ENCODE measurements at places on chromosomes 1 and 21.

- DNase-seq = no peak
Measured at GRCh38 chr1:29136391-29136915, 12.8 kb upstream of the TMEM200B start.

DNA sequence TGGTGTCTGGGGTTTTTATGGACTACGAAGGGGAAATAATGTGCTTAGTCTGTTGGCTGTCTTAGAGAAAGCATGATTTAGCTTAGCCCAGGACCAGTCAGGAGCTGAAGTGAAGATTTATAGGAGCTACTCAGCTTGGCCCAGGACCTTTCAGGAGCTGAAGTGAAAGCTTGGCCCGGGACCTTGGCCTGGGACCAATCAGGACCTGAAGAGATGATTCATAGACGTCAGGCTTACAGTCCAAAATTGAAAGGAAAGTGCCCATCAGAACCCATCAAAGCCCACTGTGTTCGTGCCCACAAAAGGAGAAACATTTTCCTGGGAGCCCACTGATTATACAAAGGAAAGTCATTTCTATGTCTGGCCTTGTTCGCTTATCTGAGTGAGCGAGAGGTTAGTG, 35.6 kb downstream of the MSTO1 start:
- no peak for DNase-seq

DNA sequence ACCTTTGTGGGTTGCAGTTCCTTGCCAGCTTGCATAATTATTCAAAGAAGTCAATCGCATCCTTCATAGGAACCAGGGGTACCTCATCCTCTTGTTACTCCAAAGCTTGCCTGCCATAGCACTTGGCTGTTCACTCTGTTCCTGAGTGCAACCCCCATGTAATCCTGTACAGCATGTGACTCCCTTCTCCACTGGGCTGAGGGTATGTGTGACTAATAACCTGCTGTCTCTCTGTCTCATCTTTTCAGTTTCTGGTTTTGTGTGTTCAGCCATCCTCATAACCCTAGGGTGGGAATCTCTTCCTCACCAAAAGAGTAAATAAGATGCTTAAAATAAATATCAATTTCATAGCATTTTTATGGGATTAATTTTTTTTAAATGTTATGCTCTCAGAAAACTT, 351.9 kb downstream of the S1PR1 start:
- no peak for DNase-seq

- DNase-seq = no peak
Measured at GRCh38 chr1:106360252-106360651, 696.2 kb upstream of the PRMT6 start.

DNA sequence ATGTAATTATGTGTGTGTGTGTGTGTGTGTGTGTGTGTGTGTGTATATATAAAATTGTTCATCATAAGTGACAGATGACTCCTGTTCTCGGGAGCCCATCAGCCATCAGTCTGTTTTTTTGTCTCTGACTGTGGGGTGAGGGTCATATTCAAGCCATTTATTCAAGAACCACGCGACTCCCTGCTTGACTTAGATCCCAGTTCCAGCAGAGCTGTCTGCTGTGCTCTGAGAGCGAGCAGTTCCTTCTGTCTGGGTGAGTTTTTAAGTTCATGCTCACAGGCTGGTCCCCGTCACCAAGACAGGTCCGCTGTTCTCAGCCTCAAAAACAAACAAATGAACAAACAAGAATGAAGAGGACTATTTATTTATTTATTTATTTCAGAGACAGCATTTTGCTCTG, 18.3 kb upstream of the NPPB start:
- DNase-seq = no peak

DNA sequence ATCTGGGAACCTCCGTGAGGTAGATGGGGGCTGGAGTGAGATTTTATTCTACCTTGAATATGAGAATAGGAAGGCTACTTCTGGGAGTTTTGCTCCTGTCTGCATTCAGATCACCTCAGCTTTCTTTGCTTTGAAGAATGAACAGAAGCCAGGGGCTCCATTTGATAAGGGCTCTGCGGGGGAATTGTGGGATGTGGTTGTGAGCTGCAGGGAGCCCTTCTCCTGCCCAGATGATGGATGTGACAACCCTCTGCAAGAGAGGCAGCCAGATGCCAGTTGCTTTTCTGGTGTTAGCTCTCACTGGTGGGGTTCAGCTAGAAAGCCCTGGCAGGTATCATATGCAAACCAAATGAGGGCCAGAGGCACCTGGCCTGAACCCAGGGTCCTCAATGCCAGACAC, 21.5 kb downstream of the IER5 start:
- DNase-seq = no peak

- no peak for DNase-seq
Measured at GRCh38 chr1:53174971-53175913, 21.4 kb upstream of the CPT2 start.

GRCh38 chr1:193438312-193438711, 251.9 kb upstream of the B3GALT2 start:
- no peak for DNase-seq

GRCh38 chr1:175865041-175865766, 121.8 kb upstream of the TNR start:
- no peak for DNase-seq

- no peak for DNase-seq
Measured at GRCh38 chr21:38467374-38467773, 30.9 kb downstream of the ERG start.

- DNase-seq = no peak
Measured at GRCh38 chr1:99082366-99082765, 77.7 kb upstream of the PLPPR5 start.

- no peak for DNase-seq
Measured at GRCh38 chr1:164648636-164649035, 89.7 kb downstream of the PBX1 start.

DNA sequence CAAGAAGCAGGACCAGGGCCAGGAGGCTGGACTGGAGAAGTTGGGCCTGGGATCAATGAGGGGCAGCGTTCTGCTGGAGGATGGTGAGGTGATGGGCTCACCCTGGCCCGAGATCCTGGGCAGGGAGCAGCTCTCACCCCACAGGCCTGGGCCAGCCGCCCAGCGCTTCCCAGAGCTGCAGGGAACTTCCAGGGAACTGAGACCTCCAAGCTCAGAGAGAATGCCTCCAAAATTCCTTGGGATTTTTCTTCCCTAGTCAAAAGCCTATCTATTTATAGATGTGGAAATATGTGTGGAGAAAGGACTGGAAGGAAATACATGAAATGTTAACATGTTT, 121.2 kb downstream of the SPSB1 start:
- no peak for DNase-seq

DNA sequence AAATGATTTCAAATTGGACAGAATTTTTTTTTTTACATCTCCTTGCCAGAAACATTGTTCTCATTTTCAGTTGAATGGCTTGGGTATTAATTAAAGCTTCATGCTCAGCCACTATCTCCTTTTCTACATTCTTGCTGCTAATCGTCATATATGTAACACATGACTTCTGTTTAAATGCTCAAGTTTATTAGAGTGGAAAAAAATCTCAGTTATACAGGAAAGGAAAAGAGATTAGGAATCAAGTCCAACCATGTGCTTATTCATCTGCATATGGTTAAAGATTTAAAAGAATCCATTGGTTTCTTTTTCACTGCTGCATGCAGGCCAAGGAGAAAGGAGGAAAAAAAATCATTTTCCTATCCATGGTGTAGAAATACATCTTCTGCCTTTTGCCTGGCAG, 47.3 kb upstream of the CNN3 start:
- no peak for DNase-seq

GRCh38 chr1:64236541-64236954, 33.1 kb downstream of the UBE2U start:
- no peak for DNase-seq

DNA sequence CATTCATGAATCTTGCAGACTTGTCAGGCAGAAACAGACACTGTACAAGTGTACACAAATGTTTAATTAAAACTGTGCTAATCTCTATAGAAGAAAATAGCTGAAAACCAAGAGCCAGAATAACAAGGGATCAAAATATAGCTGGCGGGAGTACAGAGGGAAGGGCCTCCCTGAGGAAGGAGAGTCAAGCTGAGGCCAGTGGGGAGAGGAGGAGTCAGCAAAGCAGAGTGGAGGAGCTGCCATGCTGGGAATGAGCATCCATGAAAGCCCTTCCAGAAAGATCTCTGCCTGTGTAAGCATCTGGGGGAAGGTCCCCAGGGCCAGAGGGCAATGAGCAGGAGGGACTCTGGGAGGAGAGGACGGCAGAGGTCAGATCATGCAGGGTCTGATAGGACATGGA, 15.1 kb downstream of the SLAMF8 start:
- no peak for DNase-seq

- DNase-seq = no peak
Measured at GRCh38 chr1:101116006-101116405, 90.4 kb upstream of the DPH5 start.

DNA sequence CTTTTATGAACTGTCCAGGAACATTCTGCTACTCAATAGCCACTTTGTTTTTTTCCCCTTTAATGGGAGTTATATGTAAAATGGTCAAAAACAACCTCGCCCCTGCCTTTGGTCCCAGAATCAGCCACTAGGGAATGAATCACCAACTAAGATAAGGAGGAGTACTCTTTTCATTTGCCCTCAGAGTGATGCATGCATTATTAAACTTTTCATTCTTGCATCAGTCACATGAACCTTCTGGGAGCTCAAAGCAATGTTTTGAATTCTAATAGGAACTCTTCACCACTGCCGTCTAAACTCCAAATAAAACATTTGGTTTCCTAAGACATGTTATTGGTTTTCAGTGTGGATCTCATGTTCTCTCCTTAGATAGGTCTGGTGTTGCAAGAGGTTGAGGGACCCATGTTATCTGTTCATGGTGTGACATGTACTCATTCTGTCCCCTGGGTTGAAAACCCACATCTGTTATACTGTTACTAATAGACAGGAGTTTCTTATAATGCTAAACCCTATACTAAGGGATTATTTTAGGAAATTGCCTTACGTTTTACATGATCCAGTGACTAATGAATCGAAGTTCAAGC, 17.8 kb upstream of the HSD17B7 start:
- no peak for DNase-seq

DNA sequence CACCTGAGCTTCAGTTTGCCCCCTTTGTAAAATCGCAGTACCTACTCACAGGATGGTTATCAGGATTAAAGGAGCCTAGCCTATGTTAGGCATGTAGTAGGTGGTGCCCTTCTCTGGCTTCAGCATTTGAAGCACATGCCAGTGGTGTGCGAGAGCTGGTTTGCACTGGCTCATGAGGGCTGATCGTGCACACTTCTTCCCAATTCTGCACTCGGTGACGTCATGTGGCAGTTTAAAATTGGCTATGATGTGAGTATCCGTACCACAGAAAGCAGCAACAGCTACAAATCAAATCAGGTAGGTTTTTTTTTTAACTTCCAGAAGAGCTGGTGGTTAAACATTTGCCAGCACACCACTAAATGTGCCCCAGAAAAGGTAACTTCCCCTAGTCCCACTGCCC, 13.5 kb downstream of the FOXO6 start:
- no peak for DNase-seq

DNA sequence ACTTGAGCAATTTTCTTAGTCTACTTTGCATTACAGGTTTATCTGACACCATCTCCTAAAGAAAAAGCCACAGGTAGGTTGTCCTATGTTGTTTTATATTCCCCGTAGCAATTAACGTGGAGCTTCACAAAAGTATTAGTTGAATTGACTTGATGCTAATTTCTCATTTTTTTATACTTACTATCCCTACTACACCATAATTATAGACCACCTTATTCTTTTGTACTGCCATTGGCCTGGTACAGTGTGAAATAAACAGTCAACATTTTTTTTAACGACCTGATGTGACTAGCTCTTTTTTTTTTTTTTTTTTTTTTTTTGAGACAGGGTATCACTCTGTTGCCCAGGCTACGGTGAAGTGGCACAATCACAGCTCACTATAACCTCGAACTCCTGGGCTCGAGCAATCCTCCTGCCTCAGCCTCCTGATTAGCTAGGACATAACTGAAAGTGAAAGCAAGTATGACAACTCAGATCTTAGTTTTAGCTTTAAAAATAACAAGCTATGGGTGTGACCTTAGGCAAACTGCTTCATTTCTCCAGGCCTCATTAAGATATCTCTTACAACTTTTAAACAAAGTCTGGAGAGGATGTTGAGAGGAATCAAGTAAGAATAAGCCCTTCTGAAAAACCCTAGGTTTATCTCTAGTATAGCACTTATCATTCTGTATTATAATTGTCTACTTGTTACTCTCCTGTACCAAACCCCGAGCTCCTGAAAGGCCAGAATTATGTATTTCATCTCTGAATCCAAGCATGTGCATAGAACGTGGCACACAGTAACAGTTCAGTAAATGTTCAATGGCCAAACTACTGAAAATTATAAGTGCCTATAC, 49.5 kb downstream of the LUZP1 start:
- DNase-seq = no peak

GRCh38 chr1:73626326-73626725, 571.6 kb downstream of the LRRIQ3 start:
- DNase-seq = no peak

GRCh38 chr1:41427916-41428737, 56.4 kb downstream of the EDN2 start:
- DNase-seq = no peak

DNA sequence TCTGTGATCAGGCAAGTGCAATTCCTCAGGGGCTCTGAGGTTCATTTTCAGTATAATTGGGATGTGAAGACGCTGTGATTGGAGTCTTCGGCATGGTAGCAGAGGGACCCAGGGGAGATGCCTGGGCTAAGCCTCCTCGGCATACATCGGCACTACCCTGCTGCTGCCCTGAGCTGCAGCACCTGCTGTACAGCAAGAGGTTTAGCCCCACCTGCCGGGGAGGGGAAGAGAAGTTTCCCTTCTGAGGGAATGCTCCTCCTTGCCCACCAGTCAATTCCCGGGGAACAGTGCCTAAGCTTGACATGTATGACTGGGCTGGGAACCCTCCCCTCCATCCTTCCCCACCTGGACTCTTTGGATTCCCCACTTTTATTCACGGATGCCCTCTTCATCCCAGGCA, 24.9 kb downstream of the CNIH3 start:
- DNase-seq = no peak

DNA sequence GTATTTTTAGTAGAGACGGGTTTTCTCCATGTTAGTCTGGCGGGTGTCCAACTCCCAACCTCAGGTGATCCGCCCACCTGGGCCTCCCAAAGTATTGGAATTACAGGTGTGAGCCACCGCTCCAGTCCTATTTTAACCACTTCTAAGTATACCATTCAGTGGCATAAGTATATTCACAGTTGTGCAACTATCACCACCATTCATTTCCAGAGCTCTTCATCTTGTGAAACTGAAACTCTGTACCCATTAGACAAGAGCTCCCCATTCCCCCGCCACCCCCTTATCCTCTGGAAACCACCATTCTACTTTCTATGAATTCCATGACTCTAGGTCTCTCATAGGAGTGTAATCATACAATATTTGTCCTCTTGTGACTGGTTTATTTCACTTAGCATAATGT, 40.2 kb upstream of the CAMTA1 start:
- no peak for DNase-seq

- no peak for DNase-seq
Measured at GRCh38 chr1:99533909-99534637, 111.8 kb upstream of the PALMD start.

DNA sequence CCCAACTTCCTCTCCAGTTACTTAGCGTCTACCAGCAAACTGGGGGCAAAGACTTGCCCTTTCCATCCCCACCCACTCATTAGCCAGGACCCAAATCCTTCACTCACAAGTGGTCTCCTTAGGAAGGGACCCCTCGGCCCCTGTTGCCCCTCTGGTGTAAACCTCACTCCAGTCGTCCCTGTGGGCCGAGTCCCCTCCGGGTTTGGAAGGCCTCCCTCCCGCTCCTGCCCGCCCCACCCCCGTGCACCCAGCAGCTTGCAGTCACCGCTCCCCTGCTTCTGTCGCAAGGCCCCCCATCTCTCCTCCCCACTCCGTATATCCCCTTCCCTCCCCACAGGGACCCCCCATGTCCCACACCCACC, 1.2 kb downstream of the EFHD2 start:
- DNase-seq = no peak

Measured in stimulated activated CD8-positive, alpha-beta memory T cell treated with anti-CD3 and anti-CD28 coated beads, Interleukin-7, amount 100 ng/mL, for 1 hour (primary cell).